T-helper 22 cell (primary cell): ENCODE measurements at places on chromosomes 13 and 19.

- DNase-seq, result no peak
Measured at GRCh38 chr19:51417810-51418157, 342 bp upstream of the SIGLEC10 start.

- no peak for DNase-seq
Measured at GRCh38 chr19:39293394-39293793, 2.8 kb upstream of the IFNL1 start.

- DNase-seq, result no peak
Measured at GRCh38 chr13:46530084-46530935, 22.7 kb upstream of the LRCH1 start.

- no peak for DNase-seq
Measured at GRCh38 chr19:3633559-3633988, 7.0 kb upstream of the CACTIN start.
